ENCODE measurements at places on chromosomes 12 and 14.

- DNase-seq = no peak
Measured at GRCh38 chr12:131092901-131093603, 139.3 kb downstream of the ADGRD1 start.

GRCh38 chr14:22159957-22160356 is 429.1 kb downstream of the DAD1 start:
- no peak for DNase-seq

- DNase-seq = no peak
Measured at GRCh38 chr12:115185506-115185905, 501.5 kb upstream of the TBX3 start.

DNA sequence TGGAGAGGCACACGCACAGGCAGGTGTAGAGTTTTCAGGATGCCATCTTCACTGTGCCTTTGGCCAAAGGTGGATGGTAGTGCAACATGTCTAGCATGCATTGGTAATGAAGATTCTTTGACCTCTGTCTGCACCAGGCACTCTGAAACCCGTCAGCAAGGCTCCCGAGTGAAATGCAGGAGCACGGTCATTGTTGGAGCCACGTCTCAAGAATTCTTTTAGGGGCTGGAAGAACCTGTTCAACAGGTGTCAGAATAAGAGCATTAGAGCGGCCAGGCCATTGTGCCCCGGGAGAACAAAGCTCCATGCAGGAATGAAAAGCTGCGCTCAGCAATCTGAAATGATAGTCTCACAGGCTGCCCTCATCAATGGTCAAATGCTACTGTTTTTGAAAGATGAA is 40.2 kb upstream of the DICER1 start:
- no peak for DNase-seq

DNA sequence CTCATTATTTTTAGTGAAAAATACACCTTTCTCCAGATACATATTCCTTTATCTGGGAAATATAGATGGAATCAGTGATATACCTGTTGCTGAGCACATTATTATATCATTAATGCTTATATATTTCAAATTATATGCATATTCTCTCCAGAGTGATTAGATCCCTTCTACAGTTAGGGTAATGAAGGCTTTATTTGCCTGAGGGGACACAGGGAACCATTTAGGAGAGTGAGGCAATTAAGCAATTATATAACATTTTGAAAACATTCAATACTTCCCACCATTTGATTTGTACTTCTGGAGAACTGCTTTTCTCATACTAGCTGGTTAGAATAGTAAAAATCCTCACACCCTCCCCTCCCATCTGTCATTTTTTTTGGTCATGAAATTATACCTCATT is 212.8 kb upstream of the NOVA1 start:
- peak; percentile 66 for DNase-seq

GRCh38 chr14:106372870-106373652 is 846.7 kb downstream of the TMEM121 start:
- DNase-seq = no peak

GRCh38 chr12:7344833-7345606 is 41.1 kb downstream of the ACSM4 start:
- no peak for DNase-seq

DNA sequence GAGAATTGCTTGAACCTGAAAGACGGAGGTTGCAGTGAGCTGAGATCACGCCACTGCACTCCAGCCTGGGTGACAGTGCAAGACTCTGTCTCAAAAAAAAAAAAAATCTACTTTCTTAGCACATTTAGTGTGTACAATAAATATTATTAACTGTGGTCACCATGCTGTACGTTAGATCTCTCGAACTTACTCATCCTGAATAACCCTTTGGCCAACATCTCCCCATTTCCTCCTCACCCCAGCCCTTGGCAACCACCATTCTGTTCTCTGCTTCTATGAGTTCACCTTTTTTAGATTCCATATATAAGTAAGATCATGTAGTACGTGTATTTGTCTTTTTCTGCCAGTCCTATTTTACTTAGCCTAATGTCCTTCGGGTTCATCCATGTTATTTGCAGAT is 13.4 kb downstream of the FUT8 start:
- DNase-seq = no peak

GRCh38 chr12:70733385-70733784 is 96.2 kb upstream of the PTPRB start:
- peak; percentile 92 for DNase-seq

DNA sequence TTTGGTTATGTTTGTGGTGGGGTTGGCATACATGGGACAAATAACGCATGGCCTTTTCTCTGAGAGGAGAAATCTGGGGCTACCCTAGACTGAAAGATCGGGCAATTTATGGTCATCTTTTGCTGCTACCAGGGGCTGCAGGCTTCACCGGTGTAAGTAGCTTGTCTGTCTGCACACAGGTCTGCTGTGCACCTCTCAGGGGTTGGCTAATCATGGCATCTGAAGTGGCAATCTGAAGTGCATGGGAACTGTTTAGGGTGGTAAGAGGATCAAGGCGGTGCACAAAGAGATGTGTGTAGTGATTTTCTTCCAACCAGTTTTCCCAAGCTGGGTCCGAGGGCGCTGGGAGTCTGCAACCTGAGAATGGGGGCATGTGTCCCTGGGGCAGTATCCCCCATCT is 141.3 kb downstream of the EMP1 start:
- DNase-seq = no peak

DNA sequence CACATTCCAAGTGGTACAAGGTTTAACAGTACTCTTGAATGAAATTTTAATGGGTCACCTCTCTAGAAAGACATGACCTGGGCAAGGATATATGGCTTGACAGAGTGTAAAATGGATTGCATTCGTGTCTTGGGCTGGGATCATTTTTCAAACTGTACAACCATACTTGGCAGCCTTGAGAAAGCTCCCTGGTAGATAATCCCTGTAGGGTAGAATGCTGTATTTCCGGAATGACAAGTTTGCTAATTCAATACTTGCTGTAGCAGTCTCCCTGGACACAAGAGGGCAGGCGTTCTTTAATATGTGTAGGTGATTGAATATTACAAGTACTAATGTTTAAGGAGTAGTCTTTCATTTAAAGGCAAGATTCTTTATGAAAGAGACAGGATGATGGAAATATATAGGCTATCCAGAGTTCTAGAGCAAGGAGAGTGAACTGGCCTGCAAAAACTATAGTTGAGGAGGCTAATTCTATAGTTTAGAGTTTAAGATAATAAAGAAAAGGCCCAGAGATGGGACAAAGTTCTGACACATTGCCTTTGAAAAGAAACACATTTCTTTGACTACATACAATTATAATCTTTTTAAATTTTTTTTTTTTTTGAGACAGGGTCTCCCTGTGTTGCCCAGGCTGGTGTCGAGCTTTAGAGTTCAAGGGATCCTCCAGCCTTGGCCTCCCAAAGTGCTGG is 53.4 kb downstream of the PLBD1 start:
- DNase-seq = peak; percentile 15

- DNase-seq = no peak
Measured at GRCh38 chr12:45368841-45369489, 153.1 kb downstream of the ANO6 start.

GRCh38 chr14:62662811-62663455 is 382.3 kb downstream of the KCNH5 start:
- no peak for DNase-seq

DNA sequence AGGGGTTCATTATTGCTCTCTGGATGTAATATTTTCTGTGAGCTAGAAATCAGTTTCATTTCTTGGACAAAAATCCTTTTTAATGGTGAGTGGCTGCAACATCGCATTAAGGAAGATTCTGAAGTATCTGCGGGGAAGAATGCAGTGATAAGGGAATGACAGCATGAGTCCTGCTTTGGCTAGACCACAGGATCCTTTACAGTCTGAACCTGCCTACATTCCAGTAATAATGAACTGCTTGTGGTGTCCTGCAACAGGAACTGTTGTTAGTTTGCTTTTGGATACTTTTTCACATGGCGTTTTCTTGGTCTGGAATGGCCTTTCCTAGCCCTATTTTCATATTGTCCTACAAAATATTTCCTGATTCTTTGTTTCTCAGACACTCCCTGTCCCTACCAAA is 15.7 kb downstream of the MDM2 start:
- DNase-seq = no peak

DNA sequence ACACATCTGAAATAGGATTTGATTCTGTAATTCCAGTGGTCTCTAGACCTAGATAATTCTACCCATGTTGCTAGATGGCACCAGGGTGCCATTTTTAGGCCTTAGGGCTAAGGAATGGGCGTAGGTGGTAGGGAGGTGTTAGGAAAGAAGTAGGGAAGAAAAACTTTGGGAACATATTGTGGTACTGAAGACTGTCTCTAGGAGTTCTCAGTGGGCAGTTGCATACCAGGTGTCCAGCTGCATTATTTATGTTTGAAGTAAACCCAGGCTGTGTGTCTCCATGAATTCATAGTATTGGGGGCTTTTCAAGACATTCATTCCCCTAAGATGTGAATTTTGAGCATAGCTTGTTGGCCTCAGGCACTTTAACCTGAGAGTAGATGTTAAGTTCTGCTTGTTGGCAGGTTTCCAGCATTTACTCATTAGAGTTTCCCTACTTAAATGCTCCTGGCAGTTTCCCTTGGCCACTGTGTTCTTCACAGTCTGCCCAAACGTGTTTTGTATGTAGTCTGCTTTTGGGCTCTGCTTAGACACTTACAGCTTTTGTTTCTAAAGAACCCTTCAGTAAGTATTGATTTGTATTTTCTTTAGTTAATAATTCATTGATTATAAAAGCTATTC is 31.5 kb upstream of the CCT2 start:
- DNase-seq = peak; percentile 74

- no peak for DNase-seq
Measured at GRCh38 chr14:52304248-52304904, 9.7 kb upstream of the PTGER2 start.

- DNase-seq = no peak
Measured at GRCh38 chr12:71935594-71935993, 3.1 kb upstream of the TPH2 start.

DNA sequence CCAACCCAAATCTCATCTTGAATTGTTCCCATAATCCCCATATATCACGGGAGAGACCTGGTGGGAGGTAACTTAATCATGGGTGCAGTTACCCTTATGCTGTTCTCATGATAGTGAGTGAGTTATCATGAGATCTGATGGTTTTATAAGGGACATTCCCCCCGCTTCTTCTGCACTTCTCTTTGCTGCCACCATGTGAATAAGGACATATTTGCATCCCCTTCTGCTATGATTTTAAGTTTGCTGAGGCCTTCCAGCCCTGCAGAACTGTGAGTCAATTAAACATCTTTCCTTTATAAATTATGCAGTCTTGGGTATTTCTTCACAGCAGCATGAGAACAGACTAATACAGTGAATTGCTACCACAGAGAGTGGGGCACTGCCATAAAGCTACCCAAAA is 179.1 kb downstream of the LRIG3 start:
- DNase-seq = no peak

GRCh38 chr12:6457220-6457945 is 5.5 kb downstream of the TAPBPL start:
- DNase-seq = no peak

- DNase-seq = peak; percentile 37
Measured at GRCh38 chr12:55037351-55037987, 17.7 kb downstream of the NEUROD4 start.

DNA sequence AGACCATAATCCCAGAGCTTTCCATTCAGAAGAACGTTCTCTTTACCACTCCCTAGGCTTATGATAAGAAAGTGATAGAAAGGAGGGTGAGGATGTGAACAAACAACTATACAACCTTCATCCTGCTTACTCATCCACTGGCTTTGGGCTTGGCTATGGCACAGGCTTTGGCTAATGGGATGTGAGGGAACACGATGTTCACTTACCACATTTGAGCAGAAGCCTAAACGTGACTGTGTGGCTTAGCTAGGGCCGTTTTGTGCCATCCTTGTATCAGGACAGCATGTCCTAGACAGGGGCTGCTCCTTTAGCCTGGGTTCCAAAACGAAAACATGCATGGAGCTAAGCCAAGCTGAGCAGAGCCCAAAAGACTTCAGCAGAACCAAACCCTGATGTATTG is 118.6 kb upstream of the CCDC175 start:
- no peak for DNase-seq

DNA sequence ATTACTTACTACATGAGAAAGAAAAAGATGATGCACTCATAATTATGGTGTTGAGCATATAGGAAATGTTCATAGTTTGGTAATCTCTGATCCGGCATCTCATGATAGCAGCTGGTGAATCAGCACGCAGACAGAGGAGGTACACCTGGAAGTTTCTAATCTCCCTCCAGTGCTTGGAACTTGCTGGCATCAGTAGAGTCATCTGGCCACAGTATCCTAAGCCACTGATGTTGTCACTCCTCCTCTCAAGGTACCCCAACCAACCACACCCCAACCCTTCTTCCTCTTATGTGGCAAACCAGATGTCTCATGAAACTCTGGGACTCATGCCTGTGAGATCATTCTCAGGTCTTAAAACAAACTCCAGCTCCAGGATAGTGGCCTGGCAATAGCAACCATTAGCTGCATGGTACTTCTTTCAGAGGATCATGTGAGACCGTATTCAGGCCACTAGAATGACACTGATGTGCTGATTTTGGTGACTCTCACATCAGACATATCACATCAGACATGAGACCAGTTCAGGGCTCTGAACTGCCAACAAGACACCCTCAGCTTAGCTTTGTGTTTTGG is 143.0 kb downstream of the RASSF9 start:
- DNase-seq = no peak

DNA sequence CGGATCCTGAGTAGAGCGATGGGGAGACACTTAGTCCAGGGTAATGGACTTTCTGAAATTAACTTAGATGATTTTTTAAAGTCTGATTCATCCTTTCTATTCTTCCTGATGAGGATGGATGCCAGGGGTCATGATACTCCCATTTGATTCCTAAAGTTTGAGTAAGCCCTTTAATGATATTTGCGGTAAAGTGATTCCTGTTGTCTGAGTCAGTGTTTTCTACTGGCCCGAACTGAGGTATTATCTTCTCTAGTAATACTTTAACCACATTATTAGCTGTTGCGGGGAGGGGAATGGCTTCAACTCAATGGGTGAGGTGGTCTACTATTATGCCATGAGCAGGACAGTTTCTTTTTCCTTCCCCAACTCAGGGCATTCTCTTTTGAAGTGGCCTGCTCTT is 111.6 kb downstream of the RIN3 start:
- DNase-seq = no peak

- peak; percentile 89 for DNase-seq
Measured at GRCh38 chr12:56987551-56988053, 18.7 kb downstream of the ZBTB39 start.

- no peak for DNase-seq
Measured at GRCh38 chr12:68376901-68377300, 44.7 kb upstream of the MDM1 start.

GRCh38 chr12:26101763-26102162 is 23.1 kb downstream of the BHLHE41 start:
- DNase-seq = no peak

Data from brain (organoid and tissue), 16 donors.